ENCODE measurements at places on chromosomes 1 and 21.

GRCh38 chr1:242402956-242403355, 121.5 kb downstream of the PLD5 start:
- no peaks in the 10 kb centered on the region for H3K4me1 ChIP-seq
- DNase-seq = no peak
- no peaks in the 10 kb centered on the region for H3K36me3 ChIP-seq
- peaks cover 2% of the 10 kb centered on the region for H3K27me3 ChIP-seq

- no peaks in the 10 kb centered on the region for H3K4me1 ChIP-seq
- H3K4me3 ChIP-seq = no peak overlapping the region
- no peak for DNase-seq
- no peaks in the 10 kb centered on the region for H3K36me3 ChIP-seq
Observed at GRCh38 chr1:118842452-118843201, 145.5 kb downstream of the TBX15 start.

DNA sequence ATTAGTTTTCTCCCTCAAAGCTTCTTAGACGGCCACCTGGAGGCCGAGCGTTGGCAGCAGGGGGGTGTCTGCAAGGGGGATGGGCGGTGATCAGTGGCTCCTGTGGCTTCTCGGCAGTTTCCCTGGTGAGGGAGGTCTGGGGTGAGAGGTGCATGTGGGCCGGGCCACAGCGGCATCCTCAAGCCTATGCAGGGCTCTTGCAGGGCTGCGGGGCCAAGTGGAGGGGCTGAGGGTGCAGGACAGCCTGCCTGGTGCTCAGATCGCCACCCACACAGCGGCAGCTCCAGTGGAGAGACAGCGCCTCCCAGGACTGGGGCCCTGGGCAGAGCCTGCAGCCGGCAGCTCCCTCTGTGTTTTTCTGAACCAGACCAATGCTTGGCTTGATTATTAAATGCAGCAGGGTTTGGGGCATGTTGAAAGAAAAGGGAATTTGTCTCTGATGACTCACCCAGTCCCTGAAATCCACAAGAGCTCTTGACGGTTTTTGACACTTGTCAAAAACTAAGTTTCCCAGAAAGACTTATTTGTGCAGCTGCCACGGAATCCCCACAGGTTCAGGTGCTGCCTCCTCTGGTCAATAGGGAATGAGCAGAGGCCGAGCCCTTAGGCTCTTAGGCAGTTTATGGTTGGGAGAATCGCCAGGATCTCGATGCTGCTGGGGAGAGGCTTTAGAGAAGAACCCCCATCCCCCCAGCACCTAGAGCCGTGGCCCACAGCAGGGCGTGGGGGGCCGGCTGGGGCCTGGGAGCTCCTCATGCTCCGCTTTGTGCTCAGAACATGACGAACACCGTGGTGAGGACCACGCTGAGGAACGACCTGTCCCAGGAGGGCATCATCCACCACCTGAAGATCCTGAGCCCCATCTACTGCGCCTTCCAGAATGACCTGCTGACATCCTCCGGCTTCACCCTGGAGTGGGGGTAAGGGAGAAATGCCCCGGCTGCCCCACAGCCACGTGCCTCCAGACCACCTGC, 54.7 kb downstream of the UMODL1 start:
- H3K36me3 ChIP-seq = no peaks in the 10 kb centered on the region
- peaks cover 3% of the 10 kb centered on the region for H3K4me1 ChIP-seq
- no peak overlapping the region for H3K4me3 ChIP-seq
- no peak overlapping the region for H3K27ac ChIP-seq
- DNase-seq = no peak

- H3K4me3 ChIP-seq = no peak overlapping the region
- H3K27me3 ChIP-seq = peaks cover 38% of the 10 kb centered on the region
- H3K4me1 ChIP-seq = peaks cover 19% of the 10 kb centered on the region
- no peaks in the 10 kb centered on the region for H3K36me3 ChIP-seq
- DNase-seq = no peak
Observed at GRCh38 chr21:46145159-46145839, 10.1 kb downstream of the FTCD start.

GRCh38 chr1:111199329-111199728, 1.1 kb downstream of the DENND2D start:
- H3K27ac ChIP-seq = no peak overlapping the region
- H3K4me3 ChIP-seq = no peak overlapping the region
- peaks cover 10% of the 10 kb centered on the region for H3K4me1 ChIP-seq

DNA sequence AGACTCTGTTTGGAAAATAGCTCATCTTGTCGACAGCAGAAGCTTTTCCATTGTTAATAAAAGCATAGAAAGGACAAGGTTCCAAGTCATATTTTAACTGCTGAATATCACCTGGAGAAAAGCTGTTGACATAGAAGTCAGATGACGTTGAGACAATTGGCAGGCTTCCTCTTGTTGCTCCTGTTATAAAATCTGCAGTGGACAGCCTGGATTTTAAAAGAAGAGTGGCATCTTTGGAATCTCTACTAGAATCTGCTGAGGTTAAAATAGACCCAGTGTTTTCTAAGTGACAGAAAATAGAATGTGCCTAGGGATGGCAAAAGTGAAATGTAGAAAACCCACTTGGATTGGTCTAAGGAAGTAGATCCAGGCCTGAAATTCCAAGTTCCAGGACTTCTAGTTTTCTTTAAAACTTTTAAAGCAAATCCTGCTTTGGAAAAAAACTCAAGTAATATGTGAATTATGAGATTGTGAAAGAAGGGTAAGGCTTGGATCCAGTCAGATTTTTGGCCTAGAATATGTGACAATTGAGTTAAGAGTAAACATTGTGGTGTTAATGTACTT, 53.6 kb upstream of the NEXN start:
- no peak for DNase-seq
- no peaks in the 10 kb centered on the region for H3K4me1 ChIP-seq
- no peak overlapping the region for H3K4me3 ChIP-seq
- no peaks in the 10 kb centered on the region for H3K27me3 ChIP-seq

DNA sequence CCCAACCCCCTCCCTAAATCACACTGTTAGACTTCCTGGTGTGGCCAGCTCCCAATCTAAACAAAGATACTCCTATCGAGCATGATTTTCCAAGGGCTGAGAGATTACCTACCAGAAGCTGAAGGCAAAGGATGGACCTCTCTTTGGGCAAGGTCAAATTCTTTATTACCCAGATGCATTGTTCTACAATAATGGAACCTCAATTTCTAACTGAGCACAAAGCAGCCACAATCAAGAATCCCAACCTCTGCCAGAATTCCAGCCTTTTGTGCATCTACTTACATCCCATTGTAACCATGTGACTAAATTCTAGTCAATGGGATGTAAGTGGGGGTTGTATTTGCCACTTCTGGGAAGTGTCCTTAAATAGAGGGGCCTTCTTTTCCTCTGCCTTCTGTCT, 24.9 kb upstream of the VPS26C start:
- H3K36me3 ChIP-seq = no peaks in the 10 kb centered on the region
- H3K27ac ChIP-seq = no peak overlapping the region
- H3K4me1 ChIP-seq = no peaks in the 10 kb centered on the region
- DNase-seq = no peak

GRCh38 chr1:230427094-230427876, 1.2 kb upstream of the PGBD5 start:
- no peaks in the 10 kb centered on the region for H3K36me3 ChIP-seq
- no peak overlapping the region for H3K27ac ChIP-seq
- peak overlapping the region; percentile 89 for H3K4me3 ChIP-seq
- DNase-seq = no peak
- H3K27me3 ChIP-seq = peaks cover 56% of the 10 kb centered on the region

DNA sequence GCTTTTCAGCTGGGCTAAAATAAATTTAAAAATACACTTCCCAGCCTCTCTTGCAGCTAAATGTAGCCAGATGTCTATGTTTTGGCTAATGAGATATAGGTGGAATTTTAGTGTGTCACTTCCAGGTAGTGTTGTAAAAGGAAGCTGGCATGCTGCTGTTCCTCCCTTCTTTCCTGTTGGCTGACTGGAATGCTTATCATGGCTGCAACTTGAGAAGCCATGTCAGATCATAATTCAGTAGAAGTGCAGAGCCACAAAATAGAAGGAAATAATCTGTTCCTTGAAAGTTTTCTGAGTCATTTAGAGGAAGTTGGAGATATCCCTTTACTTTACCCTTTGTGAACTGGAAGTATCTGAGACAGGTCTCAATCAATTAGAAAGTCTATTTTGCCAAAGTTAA, 10.9 kb upstream of the RBM15 start:
- no peaks in the 10 kb centered on the region for H3K36me3 ChIP-seq
- no peak for DNase-seq
- H3K27ac ChIP-seq = no peak overlapping the region
- no peaks in the 10 kb centered on the region for H3K4me1 ChIP-seq
- H3K4me3 ChIP-seq = no peak overlapping the region

- no peak overlapping the region for H3K4me3 ChIP-seq
- no peaks in the 10 kb centered on the region for H3K27me3 ChIP-seq
- no peaks in the 10 kb centered on the region for H3K4me1 ChIP-seq
- DNase-seq = no peak
- no peaks in the 10 kb centered on the region for H3K36me3 ChIP-seq
- no peak overlapping the region for H3K27ac ChIP-seq
Observed at GRCh38 chr21:18488252-18488651, 84.7 kb upstream of the TMPRSS15 start.

DNA sequence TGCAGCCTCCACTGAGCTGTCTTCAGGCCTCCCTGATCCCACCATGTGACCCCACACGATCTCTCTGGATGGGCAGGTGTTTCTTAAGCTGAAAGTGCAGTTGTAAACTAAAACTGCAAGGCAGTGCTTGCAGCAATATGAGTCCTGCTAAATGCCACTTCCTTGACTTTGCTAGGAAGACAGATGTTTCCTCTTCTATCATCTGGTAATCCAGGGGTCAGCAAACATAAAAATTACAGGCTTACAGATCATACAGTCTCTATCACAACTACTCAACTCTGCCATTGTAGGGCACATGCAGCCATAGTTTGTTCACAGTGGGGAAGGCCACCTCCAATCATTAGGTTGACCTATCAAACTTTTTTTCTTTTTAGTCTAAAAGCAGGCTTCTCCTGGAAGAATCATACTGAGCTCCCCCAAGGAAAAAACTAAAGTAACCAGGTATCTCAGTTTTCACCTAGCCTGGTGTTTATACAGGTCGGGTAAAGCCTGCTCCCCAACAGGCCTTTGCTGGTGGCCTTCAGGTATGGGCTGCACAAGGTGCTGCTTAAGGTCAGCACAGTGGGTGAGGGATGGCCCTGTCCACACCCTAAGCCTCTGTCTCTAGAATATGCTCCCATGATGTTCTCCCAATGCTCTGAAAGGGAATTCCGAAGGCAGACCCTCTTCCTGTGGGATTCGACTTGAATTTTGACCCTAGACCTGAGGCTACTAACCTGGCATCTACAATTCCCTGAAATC, 10.8 kb downstream of the ABCA4 start:
- no peak overlapping the region for H3K27ac ChIP-seq
- no peaks in the 10 kb centered on the region for H3K27me3 ChIP-seq
- peaks cover 24% of the 10 kb centered on the region for H3K4me1 ChIP-seq
- H3K36me3 ChIP-seq = no peaks in the 10 kb centered on the region

DNA sequence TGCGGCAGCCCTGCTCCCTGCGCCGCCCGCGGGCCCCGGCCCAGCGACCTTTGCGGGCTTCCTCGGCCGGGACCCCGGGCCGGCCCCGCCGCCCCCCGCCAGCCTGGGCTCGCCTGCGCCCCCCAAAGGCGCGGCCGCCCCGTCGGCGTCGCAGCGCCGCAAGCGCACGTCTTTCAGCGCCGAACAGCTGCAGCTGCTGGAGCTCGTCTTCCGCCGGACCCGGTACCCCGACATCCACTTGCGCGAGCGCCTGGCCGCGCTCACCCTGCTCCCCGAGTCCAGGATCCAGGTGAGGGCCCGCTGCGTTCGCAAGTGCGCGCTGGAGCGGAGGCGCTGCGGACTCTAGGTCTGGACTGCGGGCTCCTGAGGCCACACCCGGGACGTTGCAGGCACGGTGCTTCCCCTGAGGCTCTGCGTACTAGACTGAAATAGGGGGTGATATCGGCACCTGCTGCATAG, 351 bp downstream of the MIXL1 start:
- peak; percentile 23 for DNase-seq
- peak overlapping the region; percentile 86 for H3K4me3 ChIP-seq
- H3K4me1 ChIP-seq = peaks cover 5% of the 10 kb centered on the region
- no peak overlapping the region for H3K27ac ChIP-seq
- H3K27me3 ChIP-seq = peaks cover 53% of the 10 kb centered on the region

DNA sequence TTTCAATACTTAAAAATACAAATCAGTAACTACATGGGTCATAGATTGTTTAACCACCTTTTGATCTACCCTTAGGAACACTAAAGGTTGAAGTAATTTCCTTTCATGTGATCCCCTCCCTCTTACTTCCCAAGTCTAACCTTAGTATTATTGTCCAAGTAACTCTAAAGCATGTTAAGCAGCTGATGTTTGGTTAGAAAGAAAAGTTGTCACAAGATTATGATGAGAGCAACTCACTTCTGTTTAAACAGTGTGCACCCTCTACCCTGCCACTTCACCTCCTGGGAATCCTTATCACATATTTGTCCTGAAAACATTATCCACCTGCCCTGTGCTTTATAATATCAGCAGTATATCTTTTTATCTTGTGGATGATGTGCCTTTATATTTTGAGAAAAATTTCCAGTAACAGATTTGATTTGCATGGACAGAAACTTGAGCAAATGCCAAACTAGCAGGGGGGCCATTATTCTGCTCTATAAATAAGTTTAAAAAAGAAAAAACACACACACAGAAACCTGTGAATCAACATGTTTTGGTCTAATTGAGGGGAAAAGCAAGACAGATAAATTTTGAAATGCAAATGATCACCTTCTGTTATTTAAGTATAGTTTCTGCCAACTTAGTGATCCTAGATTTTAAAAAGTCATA, 194.3 kb downstream of the RPS6KC1 start:
- H3K27me3 ChIP-seq = no peaks in the 10 kb centered on the region
- H3K4me3 ChIP-seq = no peak overlapping the region
- peaks cover 3% of the 10 kb centered on the region for H3K36me3 ChIP-seq
- no peak overlapping the region for H3K27ac ChIP-seq
- DNase-seq = no peak

DNA sequence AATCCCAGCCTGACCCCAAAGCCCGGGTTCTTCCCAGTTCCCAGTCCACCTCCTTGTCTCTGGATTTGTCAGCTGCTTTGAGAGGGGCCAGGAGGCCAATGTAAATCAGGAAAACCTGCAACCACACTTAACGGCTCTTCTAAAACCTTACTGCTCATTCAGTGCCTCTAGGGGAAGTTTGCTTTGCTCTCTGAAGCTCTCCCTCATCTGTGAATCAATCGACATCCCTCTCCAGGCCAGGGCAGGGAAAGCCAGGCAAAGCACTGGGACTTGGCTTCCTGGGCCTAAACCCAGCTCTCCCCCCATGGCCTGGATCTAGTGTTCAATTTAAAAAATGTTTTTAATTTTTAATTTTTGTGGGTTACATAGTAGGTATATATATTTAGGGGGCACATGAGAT, 9.3 kb downstream of the NKAIN1 start:
- DNase-seq = no peak
- no peaks in the 10 kb centered on the region for H3K36me3 ChIP-seq
- no peak overlapping the region for H3K4me3 ChIP-seq
- H3K27me3 ChIP-seq = no peaks in the 10 kb centered on the region

- no peak overlapping the region for H3K4me3 ChIP-seq
- H3K27me3 ChIP-seq = peaks cover 88% of the 10 kb centered on the region
- H3K36me3 ChIP-seq = no peaks in the 10 kb centered on the region
- DNase-seq = peak; percentile 80
Observed at GRCh38 chr1:11858968-11859871, 475 bp upstream of the NPPB start.

Data from neural crest cell (in vitro differentiated cells).